ENCODE measurements at places on chromosomes 5 and 9.

- no peak for DNase-seq
These were observed 53.2 kb downstream of the GNA14 start for GRCh38 chr9:77594963-77595362.

- DNase-seq, result no peak
These were observed 2.3 kb downstream of the TYRP1 start for GRCh38 chr9:12695474-12695873.

DNA sequence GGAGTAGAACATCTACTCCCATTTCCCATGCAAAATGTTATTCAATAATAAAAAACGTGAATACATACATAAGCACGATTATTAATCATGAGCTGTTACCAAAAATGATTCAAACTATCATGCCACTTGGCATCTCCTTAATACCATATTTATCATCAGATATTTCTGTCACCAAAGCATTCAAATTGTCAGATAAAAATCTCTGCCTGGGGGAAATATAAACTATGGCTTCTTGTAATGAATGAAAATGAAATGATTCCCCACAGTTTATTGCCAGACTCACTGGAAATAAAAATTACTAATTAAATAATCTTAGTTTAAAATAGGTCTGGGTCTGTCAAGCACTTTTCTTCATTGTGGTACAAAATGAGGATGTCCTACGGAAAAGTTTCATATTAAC lies 265.4 kb downstream of the EDIL3 start:
- no peak for DNase-seq

DNA sequence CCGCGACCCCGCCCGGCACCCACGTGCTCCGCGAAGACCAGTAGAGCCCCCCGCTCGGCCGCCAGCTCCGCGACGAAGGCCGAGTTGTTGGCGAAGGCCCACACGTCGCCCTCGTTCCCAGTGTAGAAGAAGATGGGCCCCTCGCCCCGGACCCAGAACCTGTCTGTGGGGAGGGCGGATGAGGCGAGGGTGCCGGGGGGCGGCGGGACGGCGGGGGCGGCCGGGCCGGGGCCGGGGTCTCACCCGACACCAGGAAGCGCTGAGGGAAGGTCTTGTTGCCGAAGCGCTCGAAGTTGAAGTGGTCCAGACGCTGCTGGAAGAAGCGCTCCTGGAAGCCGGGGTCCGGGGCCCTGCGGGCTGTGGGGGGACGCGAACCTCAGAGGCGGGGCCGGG lies 317 bp downstream of the DPP7 start:
- no peak for DNase-seq

- no peak for DNase-seq
These were observed 34.6 kb upstream of the NEK6 start for GRCh38 chr9:124222918-124223720.

- DNase-seq, result no peak
These were observed 103.1 kb downstream of the EHMT1 start for GRCh38 chr9:137721899-137722298.

- DNase-seq, result no peak
These were observed 3.3 kb downstream of the NR6A1 start for GRCh38 chr9:124767821-124768220.

GRCh38 chr9:117704597-117704996 lies 394 bp downstream of the TLR4 start:
- no peak for DNase-seq

GRCh38 chr5:40080191-40080590 lies 599.5 kb upstream of the PTGER4 start:
- no peak for DNase-seq

DNA sequence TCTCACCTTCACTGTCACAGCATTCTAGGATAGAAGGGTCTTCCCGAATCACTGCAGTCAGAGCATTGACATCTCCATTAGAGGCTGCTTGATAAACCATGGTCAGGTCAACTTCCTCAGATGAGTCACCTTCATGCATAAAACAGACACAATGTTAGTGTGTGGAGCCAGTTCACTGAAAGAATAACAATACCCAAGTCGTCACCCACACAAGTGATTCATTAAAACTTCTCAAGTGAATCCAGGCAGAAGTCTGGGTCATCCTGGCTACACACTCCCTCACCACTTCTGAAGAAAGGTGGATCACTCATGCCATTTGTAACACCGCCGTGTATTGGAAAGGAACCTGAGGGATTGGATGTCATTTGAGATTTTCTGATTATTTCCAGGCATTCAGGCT lies 49.6 kb downstream of the ANKRD55 start:
- no peak for DNase-seq

GRCh38 chr9:114723931-114724330 lies 41.9 kb upstream of the TEX48 start:
- DNase-seq, result no peak

GRCh38 chr5:22842574-22842973 lies 10.6 kb downstream of the CDH12 start:
- DNase-seq, result no peak

- no peak for DNase-seq
These were observed 28.3 kb downstream of the ZNF462 start for GRCh38 chr9:106891286-106891685.

- no peak for DNase-seq
These were observed 84.7 kb upstream of the RIOK2 start for GRCh38 chr5:97267767-97268166.

DNA sequence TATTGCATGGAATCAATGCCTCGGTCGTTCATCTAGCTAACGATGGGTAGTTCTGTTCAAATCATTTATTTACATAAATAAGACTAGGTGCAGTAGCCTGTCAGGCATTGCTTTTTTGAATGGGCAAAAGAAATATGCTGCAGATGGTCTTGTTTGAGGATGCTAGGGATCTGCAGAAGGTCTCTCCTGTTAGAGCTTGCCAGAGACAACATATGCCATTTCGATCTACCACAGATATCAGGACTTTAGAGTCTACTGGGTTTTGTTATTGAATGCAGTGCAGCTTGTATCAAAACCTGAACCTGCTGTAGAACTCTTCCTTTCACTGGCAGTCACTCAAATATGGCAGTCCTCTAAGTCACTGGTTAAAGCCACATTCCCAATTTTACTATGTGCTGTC lies 381.1 kb upstream of the CDH10 start:
- DNase-seq, result no peak

- DNase-seq, result no peak
These were observed 194.0 kb downstream of the IRX2 start for GRCh38 chr5:2557435-2557834.

GRCh38 chr5:180606215-180606785 lies 15.0 kb upstream of the SCGB3A1 start:
- DNase-seq, result no peak
